Omental fat pad (tissue), 4 donors: ENCODE measurements at places on chromosomes 6 and 20.

- no peak for DNase-seq
These were observed 152.4 kb upstream of the THBS2 start for GRCh38 chr6:169406034-169406433.

DNA sequence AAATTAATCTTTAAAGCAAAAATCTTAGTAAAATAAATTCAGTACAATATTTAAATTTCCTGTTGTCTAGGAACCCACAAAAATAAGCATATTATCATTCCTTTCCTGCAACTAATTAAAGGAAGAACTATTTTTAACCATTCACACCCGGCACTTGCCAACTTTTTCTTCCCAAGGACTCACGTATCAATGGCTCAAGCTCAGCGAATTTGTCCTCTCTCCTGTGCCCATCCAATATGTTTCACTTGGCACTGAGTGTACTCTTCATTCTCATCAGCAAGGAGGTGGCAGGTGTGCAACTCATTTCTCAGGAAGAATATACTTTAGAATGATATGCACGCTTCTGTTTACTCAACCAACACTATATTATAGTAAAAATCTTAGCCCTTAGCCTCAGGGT is 419.4 kb downstream of the C6orf118 start:
- DNase-seq: no peak

DNA sequence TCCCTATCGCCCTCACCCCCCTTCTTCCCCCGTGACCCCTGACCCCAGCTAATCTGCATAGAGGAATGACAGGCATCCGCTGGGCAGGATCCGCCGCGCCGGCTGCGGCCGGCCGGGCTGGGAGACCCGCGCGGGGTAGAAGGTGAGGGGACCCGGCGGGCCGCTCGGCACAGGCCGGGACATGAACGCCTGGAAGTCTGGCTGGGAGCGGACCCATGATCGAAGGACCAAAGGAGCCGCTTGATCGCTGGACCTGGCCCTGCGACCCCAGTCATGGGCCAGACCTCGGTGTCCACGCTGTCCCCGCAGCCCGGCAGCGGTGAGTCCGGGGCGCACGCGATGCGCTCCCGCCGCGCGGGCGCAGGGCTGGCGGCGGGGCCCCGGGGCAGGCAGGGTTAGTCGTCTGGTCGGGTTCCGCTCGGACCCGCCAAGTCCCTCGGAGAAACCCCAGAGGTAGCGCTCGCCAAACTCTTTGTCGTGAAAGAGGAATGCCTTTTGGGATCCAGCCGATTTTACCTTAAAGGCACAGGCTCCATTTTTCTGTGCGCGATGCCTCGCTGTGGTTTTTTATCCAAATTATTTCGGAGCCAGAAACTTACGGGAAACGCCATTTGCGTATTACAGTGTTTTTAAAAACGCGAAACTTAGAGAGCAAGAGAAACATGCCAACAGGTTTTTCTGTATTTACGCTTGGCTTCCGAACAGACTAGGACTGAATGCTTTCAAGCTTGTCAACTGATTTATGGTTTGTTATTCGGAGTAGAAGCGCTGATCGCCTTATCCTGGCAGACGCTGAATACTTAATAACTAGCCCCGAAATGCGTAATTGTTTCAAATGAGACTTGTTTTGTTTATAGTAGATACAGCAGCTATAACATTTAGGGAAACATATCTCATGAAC is at the start of gene PHACTR2:
PHACTR2 (plus strand) TSS at position 75 of the 901 bp plus-strand sequence; CDS start at position 274, 199 bp downstream.
- peak; percentile 39 for DNase-seq

- no peak for DNase-seq
These were observed 1.2 kb upstream of the C6orf62 start for GRCh38 chr6:24720131-24720603.

DNA sequence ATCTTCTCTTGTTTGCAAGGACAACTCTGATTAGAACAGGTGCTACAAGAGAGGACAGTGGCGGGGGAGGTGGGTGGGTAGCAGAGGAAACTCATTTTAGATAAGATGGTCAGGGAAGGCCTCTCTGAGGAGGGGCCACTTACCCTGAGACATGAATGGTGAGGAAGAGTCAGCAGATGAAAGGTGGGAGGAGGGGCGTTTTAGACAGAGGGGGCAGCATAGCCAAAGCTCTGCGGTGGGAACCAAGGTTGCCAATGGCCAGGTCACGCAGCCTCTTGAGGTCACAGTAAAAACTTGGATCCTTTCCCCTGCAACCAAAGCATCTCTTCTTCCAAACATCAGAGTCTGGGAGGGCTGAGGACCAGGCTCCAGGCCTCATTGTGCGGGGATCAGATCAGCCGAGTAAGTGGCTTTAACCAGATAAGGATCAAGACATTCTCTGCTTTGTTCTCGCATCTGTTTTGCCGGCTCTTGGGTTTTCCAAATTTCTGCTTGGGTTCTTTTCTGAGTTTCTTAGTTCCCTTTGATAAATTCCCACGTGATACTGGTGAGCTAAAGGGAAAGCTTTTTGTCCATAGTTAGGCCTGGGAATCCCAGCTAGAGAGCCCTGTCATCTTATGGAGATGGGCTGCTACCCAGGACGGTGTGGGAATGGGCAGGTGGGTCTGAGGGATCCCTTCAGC is 5.5 kb upstream of the CD40 start:
- DNase-seq: no peak

DNA sequence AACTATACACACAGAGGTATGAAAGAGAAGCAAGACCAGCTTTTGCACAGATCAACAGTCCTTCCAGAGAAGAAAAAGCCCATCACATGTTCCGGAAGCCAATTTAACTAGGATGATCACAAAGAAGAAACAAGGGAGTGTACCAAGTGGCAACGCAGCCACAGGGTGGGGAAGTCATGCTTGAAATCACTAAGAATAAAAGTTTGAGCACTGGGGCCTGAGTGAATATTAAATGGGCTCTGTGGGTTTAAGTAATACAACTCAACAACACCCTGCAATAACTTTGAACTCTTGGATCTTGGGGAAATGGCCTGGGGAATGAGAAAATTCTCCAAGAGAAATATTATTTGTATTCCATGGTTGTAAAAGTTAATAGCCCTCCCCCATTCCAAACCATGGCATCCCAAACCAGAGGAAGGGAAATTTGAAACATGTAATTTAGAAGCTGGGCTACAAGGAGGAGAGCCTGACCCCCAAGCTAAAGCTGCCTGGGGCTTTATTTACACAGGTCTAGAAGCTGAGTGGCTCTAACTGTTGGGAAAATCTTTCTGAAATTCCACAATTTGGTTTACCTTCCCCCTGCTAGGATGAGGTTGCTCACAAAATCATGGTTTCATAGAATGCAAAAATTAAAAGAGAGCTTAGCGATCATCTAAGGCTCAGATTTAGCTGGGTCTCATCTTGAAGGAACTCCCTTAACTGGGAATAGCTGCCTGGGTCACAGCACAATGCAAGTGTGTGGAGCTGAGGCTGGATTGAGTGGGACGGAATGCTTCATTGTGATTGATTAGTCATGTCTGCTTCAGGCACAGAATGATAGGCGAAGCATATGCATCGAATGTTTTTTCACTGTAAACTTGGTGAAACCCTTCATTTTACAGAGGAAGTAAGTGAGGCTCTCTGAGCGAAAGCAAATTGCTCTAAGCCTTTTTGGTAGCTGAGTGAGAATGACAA is 143.6 kb downstream of the BMP7 start:
- DNase-seq: no peak

- no peak for DNase-seq
These were observed 23.9 kb downstream of the RIPOR2 start for GRCh38 chr6:24911796-24912382.

DNA sequence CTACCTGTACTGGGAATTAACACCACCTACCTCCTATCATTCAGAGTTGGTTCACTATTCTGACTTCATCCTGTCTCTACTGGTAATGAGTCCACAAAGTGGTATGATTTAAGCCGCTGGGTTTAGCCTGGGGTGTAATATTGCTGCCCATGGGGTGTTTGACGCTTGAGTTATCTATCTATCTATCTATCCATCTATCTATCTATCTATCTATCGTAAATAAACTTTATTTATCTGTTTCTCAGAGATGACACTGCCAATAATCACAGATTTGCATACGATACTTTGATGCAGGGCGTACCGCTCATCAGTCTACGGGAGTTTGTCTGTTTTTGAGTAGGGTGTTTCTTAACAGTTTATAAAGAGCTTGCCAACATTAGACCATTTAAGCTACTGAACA is 73.6 kb upstream of the ZNF184 start:
- no peak for DNase-seq
